ENCODE measurements at places on chromosomes 6 and 20.

DNA sequence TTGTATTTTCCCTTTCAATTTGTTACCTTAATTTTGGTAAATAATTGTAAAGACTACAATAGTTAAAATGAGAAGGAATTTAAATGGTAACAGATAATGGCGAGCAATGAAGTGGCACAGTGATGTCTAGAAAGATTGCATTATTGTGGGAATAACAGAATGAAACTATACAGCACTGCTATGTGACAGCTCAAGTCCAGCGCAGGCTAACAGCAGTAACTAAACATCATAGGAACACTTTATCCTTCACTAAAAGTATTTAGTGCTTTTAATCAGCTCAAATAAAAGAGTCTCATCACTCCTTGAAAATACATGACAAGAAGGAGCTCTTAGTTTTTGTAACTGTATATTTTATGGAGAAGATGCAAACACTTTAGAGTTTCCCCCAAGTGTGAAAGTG is 190.8 kb downstream of the TENT5A start:
- no peak for DNase-seq

GRCh38 chr6:77466055-77466450 is 2.8 kb upstream of the HTR1B start:
- DNase-seq = peak; percentile 28

DNA sequence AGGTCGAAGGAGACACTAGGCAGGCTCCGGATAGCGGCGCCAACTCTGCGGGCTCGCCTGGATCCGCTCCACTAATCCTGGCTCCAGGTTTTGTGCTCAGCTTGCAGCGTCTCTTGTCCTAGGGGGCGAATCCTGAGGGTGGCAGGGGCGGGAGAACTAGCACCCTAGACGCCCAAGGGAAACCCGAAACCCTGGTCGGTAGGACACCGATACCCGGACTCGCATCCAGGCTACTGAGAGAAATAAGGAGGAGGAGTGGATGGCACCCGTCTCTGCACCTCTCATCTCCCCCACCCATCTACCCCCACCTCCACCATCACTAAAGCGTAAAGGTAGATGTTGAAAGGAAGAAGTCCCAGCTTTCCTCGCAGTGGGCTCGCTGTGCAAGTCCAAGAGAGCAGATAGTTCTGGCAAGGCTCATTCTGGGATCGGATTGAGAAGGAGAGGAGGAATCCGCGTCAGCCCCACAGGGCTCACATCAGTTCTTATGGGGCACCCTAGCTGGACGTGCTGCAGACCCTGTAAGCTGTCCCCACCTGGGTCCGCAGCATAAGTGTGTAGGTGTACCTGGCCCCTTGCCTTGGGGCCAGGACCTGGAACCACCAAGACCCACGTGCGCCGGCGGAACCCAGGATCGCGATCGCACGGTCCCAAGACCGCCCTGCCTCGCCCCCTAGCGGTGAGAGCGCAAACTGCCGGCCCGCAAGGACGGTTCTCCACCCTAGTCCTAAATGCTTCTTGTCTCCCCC is 6.9 kb downstream of the SLC32A1 start:
- DNase-seq = peak; percentile 96

DNA sequence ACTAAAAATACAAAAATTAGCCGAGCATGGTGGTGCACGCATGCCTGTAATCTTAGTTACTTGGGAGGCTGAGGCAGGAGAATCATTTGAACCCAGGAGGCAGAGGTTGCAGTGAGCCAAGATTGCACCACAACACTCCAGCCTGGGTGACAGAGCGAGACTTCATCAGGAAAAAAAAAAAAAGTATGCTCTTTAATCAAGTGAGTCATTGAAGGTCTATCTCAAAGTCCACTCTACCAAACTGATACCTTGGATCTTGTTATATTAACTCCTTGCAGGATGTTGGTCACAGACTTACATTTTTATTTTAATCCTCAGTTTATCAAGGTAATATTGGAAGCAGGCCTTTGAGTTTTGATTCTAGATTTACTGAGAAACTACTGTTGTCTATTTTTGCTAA is 348.7 kb downstream of the COL12A1 start:
- DNase-seq = no peak

DNA sequence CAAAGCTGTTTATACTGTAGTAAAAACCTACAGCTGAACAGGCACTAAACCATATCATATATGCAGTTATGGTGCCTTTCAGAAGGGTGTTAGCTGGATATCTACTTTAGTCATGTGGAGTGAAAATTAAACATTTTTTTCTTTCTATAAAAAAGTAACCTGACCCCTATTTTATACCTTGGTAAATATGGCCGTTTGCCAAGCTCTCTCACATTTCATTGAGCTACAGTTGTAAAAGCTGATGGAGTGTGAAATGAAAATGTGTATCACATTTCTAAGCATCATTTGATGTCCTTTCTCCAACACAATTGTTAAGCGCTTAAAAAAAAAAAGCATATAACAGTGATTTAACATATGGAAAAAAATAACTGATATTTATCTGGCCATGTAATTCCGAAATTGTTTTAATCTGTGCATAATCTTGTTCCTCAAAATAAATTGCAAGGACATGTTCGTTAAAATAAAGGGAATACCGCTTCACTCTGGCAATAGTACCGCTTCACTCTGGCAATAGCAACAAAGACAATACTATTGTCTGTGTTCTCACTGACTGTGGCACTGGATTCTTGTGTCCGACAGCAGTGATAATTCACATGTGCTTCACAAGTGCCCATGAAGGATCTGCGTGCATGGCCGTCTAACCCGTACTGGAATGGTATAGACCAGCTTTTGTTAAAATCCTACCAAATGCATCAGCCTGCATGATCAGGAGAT is 391.8 kb upstream of the SOX4 start:
- DNase-seq = no peak

DNA sequence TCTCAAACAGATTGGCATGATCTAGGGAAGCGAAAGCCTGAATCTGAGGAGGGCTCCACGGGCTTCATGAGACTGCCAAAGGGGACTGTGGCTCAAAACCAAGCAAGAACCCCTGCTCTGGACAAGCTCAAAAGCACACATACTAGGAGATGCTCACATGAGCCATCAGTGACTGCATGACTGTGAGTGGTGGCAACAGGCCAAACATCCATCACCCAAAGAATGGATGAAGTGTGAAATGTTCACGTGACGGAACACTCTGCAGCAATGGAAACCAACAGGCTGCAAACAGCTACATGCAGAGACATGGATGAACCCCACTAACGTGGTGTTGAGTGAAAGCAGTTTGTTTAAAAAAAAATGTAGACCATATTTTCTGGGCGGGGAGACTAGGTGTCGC is 136.3 kb downstream of the PREX1 start:
- DNase-seq = no peak

GRCh38 chr6:30145818-30146217 is 9.9 kb downstream of the TRIM40 start:
- no peak for DNase-seq

DNA sequence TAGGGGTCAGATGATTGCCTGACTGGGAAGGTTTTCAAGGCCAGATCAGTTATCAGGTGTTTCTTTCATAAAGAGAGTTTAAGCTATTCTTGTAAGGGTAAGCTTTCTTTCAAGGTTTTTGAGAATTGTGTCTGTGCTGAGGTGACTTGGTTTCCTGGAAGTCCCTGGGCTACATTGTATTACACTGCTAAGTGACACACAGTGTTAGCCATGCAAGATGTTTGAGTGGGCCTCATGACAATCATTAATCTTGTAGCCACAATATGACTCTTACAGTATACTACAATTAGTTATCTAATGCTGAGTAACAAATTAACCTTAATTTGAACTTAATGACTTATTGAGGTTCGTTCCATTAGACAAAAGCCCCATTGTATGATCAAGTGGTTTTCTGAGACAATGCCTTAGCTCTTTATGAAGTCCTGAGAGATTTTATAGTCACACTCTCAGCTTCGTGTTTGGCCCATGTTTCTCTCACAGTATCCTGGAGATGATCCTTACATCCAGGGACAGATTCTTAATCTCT is 186.7 kb downstream of the RPS12 start:
- no peak for DNase-seq

DNA sequence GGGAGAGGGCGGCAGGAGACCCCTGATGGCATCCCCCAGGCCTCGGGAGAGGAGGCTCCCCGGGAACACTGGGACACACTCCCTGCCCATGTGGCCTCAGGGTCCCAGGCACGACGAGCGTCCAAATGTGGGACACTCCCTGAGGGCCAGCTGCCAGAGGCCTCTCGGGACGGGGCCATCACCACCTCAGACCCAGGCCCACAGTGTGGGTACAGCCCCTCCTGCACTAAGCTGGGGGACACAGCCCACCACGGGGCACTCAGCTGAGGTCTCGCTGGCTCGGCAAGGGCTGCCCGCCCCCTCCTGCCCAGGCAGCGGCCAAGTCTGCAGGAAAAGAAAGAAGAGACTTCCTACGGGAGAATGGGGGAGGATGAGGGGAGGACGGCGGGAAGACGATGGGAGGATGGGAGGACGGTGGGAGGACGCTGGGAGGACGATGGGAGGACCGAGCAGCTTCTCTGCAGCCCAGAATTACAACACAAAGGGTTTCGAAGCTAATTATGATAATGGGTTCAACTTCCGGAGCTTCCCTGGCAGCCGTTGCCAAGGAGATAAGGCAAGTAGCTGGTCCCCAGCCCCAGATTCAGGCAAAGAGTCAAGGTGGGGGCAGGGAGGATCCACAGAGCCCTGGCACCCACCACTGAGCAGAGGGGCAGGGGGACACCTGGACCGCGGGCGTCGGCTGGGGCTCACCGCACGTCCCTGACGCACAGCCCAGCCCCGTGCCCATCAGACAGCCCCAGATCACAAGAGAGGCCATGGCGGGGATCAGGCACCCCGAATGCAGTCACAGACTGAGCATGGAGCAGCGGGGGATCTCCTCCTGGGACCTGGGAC is 17.5 kb downstream of the KCNQ2 start:
- peak; percentile 76 for DNase-seq

- no peak for DNase-seq
These were observed 67.1 kb upstream of the DUSP22 start for GRCh38 chr6:225121-225721.

- DNase-seq = no peak
These were observed 20.4 kb upstream of the RAB23 start for GRCh38 chr6:57242505-57242904.

DNA sequence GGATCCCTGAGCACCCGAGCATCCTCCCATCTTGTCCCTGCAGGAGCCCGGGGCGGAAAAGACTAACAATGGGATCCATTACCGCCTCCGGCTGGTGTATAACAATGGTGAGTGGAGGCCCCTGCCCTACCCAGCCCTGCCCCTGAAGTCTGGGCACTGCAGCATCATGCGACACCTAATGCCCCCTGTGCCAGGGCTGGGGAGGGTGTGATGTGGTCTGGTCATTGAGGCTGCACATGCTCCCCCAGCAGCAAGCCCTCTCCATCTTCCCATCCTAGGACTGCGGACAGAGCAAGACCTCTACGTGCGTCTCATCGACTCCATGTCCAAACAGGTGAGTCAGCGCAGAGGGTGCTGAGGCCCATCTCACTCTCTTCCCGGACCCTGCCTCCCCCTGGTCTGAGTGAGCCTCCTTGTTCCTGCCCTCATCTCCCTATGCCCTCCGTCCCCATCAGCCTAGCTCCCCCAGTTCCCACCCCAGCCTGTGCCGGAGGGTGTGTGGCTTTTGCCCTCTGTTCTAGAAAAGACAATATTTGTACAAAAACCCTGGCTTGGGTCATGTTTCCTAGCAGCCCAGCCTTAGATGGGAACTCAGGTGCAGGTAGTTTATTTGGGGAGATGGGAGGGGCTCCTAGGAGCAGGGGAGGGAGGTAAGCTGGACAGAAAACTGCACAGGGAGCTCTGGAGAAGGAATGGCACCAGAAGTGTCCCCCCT is 13.5 kb downstream of the EBF4 start:
- DNase-seq = no peak

DNA sequence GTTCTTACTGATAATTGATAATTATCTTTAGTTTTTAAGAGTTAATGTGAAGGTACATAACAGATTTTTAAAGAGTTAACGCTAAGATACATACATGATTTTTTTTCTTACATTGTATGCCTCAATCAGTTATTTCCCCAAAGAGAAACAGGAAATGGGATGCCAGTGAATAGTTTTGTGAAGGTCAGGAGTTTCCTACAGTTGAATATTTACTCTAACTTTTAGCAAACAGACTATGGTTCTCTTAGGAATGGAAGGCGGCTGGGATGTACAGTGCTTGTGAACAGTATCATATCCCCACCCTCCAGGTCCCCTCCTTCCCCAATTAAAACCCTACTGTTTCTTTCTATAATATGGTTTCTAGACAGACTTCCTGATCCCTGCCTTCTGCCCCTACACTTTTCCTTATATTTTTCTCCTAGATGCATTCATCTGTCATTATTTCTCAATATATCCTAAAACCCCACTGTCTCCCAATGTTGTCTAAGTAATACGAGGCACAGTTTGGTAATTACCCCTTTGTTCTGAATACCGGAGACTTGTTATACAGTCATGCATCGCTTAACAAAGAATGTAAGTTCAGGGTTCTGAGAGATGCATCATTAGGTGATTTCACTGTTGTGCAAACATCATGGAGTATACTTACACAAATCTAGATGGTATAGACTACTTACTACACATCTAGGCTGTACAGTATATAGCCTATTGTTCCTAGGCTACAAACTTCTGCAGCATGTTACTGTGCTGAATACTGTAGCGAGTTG is 29.2 kb downstream of the SLC35A1 start:
- DNase-seq = no peak

DNA sequence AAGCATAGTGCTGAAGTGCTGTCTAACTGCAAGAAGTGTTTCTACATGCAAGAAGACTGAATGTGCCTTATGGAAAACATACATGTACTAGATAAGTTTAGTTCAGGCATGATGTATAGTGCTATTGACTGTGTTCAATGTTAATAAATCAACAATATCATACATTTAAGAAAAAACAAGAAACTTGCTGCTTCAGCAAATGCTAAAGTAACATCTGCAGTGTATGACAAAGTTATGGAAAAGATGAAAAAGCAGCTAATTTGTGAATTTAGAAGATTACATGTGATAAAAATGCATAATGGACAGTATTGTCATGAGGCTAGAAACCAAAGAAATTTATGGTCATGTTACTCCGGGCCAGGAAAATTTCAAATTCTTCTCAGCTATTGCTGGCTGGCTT is 174.9 kb upstream of the SPTLC3 start:
- no peak for DNase-seq

- peak; percentile 53 for DNase-seq
These were observed 11.8 kb upstream of the TUBB2B start for GRCh38 chr6:3239110-3239830.

DNA sequence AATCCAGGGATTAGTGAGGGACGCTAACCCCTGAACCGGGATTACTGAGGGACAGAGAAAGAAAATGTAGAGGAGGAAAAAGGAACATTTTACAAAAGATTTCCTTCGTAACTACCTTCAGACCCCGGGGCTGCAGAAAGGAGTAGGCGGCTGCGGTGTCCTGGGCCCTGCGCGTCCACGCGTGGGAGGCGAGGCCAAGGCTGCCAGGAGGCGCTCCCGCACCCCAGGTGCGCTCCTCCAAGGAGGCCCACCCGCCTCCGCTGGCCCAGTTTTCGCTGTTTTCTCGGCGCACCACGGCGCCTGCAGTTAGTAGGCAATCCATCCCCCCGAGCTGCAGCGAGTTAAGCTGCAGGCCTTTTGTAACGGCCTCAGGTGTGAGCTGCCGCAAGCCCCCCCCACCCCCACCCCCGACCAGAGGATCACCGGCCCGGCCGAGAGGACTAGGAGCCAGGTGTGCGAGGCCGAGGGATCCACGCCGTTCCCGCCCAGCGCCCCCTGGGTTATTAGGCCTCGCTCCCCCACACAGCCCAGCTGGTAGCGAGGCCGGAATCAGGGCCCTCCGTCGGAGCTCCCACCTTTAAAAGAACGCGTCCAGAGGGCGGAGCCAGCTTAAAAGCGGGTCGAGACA is 380.3 kb upstream of the ARID1B start:
- DNase-seq = no peak
